ENCODE measurements at places on chromosomes 6 and 20.

DNA sequence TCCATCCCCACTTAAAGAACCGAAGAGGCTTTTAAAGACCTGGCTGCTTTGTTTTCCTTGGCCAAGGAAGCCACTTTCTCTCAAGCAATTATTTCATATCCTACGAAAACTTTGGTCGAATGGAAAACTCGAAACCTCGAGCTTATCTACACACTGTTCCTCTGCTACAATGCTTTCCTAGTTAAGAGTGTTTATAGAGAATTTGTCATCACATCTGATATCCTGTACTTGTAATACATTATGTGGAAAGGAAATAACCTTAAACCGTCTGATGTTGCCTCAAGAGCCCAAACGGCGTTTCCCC, 28.1 kb downstream of the TFAP2B start:
- DNase-seq: no peak

- peak; percentile 54 for DNase-seq
Measured at GRCh38 chr20:25195962-25196785, 662 bp downstream of the ENTPD6 start.

GRCh38 chr20:54133434-54134427, 40.1 kb downstream of the CYP24A1 start:
- DNase-seq: no peak

DNA sequence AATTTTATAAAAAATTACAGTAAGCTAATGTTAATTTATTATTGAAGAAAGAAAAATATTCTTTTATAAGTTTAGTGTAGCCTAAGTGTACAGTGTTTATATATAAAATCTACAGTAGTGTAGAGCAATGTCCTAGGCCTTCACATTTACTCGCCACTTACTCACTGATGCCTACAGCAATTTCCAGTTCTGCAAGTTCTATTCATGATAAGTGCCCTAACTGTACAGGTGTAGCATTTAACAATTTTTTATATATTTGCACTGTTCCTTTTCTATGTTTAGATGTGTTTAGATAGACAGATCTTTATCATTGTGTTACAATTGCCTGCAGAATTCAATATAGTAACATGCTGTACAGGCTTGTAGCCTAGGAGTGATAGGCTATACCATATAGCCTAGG, 80.1 kb upstream of the HDAC2 start:
- no peak for DNase-seq

DNA sequence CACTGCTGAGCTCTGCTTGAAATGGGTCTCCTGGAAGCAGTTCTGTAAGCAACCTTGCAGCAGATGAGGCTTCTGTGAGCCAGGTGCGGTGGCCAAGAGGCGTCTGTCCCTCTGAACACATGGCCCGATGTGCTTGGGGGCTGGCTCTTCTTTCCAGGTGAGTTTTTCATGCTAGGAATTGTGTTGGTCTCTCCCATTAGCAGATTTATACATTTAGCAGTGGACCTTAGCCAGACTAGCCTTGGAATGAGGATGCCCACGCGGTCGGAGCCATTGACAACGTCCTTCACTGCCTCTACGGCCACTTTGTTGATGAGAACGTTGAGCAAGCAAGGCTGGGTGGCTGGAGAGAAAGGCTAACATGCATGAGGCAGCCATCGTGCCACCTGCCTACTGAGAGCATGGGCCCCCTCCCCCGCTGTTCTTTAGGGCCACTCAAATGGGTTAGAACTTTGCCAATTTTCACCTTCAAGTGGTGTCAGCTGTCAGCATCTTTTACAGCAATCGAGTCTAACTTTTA, 33.5 kb downstream of the ERMARD start:
- no peak for DNase-seq

Data from BE2C (cell line).